ENCODE measurements at places on chromosomes 7 and 10.

- no peak overlapping the region for H3K27ac ChIP-seq
- no peak for ATAC-seq
- no peaks in the 10 kb centered on the region for H3K36me3 ChIP-seq
- no peaks in the 10 kb centered on the region for H3K4me1 ChIP-seq
Measured at GRCh38 chr7:69567800-69568199, 30.5 kb upstream of the AUTS2 start.

DNA sequence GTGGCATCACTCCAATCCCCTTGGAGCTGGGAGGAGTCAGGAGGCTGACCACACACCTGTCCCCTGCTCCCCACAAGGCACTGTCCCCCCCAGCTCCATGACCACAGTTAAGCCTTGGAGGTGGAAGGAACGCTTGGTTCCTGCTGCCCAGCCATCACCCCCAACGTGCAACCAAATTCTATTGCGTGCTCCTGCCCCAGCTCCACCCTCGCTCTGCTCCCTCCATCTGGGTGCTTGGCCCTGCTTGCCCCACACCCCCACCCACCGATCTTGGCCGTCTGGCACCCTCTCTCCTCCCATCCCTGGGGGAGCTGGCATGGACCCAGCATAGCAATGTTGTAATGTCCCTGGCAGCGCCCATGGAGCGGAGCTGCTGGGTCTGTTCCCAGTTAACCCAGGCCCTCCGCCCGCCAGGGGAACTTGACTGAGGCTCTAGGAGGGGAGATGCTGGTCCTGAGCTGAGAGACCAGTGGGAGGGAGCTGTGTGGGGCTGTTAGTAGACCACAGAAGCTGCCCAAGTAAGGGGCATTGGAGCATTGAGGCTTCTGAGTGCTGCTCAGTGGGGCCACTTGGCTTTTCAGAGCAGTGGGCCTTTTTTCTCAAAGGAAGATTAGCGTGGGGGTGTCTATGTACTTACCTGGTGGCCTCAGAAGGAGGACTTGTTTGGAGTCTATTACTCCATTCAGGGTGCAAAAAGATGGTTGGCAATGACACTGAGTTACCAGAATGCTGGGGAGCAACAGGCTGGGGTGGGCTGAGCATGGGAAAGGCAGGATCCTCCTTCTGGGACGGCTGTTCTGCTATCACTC, 1.1 kb downstream of the EPHB6 start:
- H3K36me3 ChIP-seq: no peaks in the 10 kb centered on the region
- H3K27me3 ChIP-seq: no peaks in the 10 kb centered on the region
- no peak for ATAC-seq
- peaks cover 42% of the 10 kb centered on the region for H3K4me1 ChIP-seq
- H3K4me3 ChIP-seq: peak overlapping the region; percentile 94

DNA sequence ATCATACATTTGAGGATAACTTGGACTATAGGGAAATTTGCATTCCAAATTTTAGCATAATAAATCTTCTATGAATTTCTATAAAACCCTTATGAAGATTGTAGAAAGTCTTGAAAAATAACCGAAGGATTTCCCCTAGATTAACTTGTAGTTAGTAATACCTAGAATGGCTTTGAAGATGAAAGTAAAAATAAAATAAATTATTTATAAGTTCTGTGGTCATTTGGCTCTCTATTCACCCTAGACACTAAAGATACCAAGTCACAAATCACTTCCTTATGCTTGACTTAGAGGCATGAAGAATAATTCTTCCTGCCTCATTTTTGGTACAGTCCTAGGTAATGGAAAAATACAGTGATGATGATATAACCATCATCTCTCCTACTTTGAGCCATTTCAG, 79.3 kb downstream of the CSTF2T start:
- no peak for ATAC-seq
- H3K27me3 ChIP-seq: no peaks in the 10 kb centered on the region
- no peaks in the 10 kb centered on the region for H3K4me1 ChIP-seq
- H3K27ac ChIP-seq: no peak overlapping the region
- H3K36me3 ChIP-seq: no peaks in the 10 kb centered on the region
- no peak overlapping the region for H3K4me3 ChIP-seq

DNA sequence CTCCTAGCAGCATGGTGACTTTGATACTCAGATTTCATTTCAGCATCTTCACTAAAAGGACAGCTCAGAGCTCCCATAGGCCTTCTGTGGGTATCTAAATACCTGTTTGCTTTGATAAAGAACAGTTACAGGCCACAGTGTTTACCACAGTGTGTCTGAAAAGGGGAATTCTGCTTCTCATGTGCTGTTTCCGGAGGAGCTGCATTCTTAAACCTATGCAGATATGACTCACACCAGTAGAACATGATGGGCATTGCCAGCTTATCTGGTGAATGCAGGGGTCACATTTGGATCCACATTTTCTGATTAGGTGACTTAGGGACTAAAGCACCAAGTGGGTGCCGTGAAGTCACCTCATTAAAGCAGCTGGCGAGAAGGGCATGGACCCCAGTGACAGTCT, 52.6 kb downstream of the TRRAP start:
- H3K27ac ChIP-seq: peak overlapping the region; percentile 84
- H3K27me3 ChIP-seq: no peaks in the 10 kb centered on the region
- peak; percentile 96 for ATAC-seq
- H3K4me1 ChIP-seq: peaks cover 37% of the 10 kb centered on the region
- peak overlapping the region; percentile 79 for H3K4me3 ChIP-seq

- no peak overlapping the region for H3K4me3 ChIP-seq
- no peak for ATAC-seq
- H3K27me3 ChIP-seq: no peaks in the 10 kb centered on the region
- peaks cover 19% of the 10 kb centered on the region for H3K4me1 ChIP-seq
Measured at GRCh38 chr7:16934722-16935340, 53.0 kb upstream of the AGR3 start.

DNA sequence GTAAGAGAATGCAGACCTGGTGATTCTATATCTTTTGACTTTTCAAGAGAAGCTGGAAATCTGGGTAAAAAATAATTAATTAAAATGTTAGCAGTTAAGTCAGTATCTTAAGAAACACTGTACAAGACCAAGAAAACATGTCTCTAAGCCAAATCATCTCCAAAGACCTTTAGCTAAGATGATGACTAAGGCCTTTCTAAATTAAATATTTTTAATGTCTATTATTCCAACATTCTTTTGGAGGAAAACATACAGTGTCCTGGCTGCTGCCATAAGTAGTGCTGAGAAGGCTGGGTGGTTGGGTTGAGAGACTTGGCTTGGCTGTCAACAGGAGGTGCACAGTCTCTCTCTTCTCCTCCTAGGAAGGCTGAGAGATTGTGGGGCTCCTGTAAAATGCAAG, 20.3 kb downstream of the STARD3NL start:
- peaks cover 15% of the 10 kb centered on the region for H3K36me3 ChIP-seq
- peaks cover 14% of the 10 kb centered on the region for H3K4me1 ChIP-seq
- no peak overlapping the region for H3K4me3 ChIP-seq
- no peak overlapping the region for H3K27ac ChIP-seq
- no peaks in the 10 kb centered on the region for H3K27me3 ChIP-seq

GRCh38 chr7:105261689-105262088, 127.0 kb downstream of the SRPK2 start:
- peaks cover 61% of the 10 kb centered on the region for H3K4me1 ChIP-seq
- H3K36me3 ChIP-seq: peaks cover 19% of the 10 kb centered on the region
- no peak for ATAC-seq
- H3K4me3 ChIP-seq: no peak overlapping the region
- H3K27me3 ChIP-seq: no peaks in the 10 kb centered on the region

DNA sequence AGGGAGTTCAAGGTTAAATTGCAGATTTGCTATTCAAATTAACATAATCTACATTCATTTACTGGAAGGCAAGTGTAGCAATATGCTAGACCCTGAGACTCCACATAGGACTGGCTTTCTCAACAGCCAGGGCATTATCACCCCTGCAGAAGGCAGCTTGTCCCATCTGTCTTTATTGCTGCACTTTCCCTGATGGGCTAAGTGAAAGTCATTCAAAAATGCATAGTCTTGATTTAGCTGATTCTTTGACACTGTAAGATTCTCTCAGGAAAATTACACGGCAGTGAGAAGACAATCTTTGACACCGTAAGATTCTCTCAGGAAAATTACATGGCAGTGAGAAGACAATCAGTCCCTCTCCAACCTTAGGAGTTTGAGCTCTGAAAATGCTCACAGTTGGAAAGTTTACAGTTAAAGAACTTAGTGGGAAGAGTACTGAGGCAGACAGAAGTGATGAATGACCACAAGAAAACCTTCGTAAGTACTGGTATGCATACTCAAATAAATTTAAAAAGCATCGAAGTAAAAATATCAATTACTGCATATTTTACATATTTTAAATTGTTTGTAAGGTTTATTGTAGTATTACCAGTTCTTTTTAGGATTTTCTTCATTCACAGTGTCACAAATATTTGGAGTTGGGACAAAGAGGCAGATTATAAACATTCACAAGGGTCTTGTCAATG, 88.9 kb downstream of the RAPGEF5 start:
- no peak for ATAC-seq
- H3K36me3 ChIP-seq: no peaks in the 10 kb centered on the region
- H3K4me3 ChIP-seq: no peak overlapping the region
- H3K4me1 ChIP-seq: no peaks in the 10 kb centered on the region

DNA sequence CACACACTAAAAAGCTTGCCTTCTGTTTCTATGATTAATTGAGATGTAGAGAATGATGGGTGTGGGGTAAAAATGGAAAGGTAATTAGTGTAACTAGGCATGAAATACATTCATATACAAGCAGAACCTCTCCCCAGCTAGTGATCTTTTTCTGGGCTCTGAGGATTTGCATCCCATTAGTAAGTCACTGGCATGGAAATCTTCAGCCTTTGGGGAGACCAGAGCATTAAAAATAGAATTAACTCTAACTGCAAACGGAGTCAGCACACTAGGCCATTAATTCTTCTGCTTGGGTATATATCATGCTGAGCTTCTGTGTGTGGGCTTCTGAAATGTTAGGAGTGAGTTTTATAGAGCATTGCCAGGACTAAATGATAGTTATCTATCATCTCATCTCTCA, 128.9 kb downstream of the HDAC9 start:
- H3K36me3 ChIP-seq: peaks cover 38% of the 10 kb centered on the region
- peaks cover 4% of the 10 kb centered on the region for H3K4me1 ChIP-seq
- H3K4me3 ChIP-seq: no peak overlapping the region
- no peaks in the 10 kb centered on the region for H3K27me3 ChIP-seq

DNA sequence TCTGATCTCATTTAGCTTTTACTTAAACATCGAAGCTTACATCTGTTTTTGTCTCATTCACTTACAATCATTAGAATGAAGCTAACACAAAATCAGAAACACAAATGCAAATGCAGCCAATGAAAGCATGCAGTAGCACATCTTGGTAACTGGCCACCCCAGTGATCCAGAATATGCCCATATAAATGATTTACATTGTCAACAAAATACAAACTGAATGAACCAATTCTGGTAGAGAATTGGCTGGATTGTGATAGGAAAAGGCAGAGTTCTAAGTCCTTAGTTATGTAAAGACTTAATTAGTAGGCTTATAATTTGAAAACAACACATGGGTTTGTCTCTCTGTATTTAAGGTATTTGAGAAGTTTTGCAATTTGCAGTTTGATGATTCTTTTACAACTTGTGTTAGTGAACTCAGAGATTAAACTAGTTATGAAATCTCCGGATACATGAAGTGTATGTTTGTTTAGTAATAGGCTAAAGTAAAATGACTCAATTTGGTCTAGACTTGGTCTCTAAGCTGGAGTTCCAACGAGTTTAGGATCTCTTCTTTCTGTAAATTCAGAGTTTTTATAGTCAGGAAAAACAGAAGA, 21.2 kb downstream of the TECTB start:
- H3K27ac ChIP-seq: no peak overlapping the region
- no peak for ATAC-seq
- peaks cover 18% of the 10 kb centered on the region for H3K27me3 ChIP-seq
- no peaks in the 10 kb centered on the region for H3K36me3 ChIP-seq
- H3K4me1 ChIP-seq: peaks cover 5% of the 10 kb centered on the region

- H3K4me1 ChIP-seq: no peaks in the 10 kb centered on the region
- H3K4me3 ChIP-seq: no peak overlapping the region
- ATAC-seq: no peak
- H3K27ac ChIP-seq: no peak overlapping the region
- no peaks in the 10 kb centered on the region for H3K27me3 ChIP-seq
Measured at GRCh38 chr7:30843741-30844482, 67.7 kb upstream of the AQP1 start.

DNA sequence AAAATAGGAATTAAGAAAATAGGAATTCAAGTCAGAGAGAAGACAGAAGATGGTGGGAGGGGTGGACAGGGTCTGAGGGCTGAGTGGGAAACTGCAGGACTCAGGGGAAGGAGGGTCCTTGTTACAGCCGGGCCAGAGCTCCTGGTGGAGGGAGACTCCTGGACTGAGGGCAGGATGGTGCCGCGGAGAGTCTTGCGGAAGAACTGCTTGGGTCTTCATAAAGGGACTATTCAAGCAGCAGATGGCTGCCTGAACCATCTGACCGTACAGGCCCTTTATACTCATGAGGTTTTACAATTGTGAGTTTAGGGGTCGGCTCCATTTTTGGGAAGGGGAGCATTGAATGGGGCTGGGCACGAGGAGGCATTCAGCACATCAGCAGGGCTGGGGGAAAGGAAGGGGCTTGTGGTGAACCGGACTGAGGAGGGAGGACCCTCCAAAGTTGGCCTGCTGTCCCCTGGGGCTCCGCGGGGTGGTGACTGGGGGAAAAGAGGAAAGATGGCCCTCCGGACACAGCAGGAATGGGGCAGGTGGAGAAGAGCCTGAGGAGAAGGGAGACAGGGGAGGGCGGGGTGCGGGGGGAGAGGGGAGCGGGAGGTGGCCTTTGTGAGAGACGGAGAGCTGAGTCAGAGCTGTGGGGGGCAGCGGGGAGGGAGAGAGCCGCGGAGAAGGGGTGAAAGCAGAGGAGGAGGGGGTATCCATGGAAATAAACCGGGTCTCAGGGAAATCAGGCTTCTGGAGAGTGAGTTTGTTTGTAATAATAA, 1.5 kb downstream of the FAM131B start:
- H3K27ac ChIP-seq: peak overlapping the region; percentile 0
- ATAC-seq: no peak
- no peaks in the 10 kb centered on the region for H3K36me3 ChIP-seq
- peaks cover 23% of the 10 kb centered on the region for H3K4me1 ChIP-seq
- H3K4me3 ChIP-seq: peak overlapping the region; percentile 69

DNA sequence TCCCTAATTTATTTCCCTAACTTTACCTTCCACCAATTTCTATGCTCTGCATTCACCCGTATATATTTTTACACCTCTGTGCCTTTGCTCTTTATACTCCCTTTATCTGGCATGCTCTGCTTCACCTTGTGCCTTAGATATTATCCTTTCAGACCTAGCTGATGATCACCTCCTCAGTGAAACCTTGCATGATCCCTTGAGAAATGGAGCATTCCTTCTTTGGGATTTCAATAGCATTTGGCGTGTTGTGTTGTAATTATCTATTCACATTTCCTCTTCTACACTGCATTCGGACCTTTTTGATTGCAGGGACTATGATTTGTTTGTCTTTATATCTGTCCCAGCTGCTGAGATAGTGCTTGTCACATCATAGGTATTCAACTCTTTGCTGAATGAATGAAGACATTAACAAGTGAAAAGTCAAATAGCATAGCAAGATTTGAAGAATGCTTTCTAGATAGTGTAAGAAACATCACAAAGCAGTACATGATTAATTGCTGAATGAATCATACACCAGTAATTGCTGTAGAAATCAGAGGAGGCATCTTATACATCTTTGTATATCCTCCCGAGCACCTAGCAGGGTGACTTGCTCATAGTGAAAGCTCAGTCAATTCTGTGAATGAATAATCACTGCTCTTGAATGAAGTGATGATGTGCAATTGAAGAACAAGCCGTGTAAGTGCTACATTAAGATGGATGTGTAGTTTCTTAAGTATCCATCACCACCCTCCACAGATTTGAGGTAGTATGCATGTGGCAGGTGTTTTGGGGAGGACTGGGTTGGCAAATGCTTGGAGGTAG, 2.0 kb upstream of the TM9SF3 start:
- no peak overlapping the region for H3K4me3 ChIP-seq
- H3K4me1 ChIP-seq: peaks cover 33% of the 10 kb centered on the region
- peaks cover 7% of the 10 kb centered on the region for H3K36me3 ChIP-seq
- no peak overlapping the region for H3K27ac ChIP-seq
- peak; percentile 13 for ATAC-seq
